ENCODE measurements at places on chromosomes 1 and 21. TPM values are rescaled to one million over a fixed set of nuclear protein-coding genes. Genes with fewer than 3 reads are reported as not detected.

The LCE3E gene
- not detected for polyA plus RNA-seq

The KLF17 gene
- polyA plus RNA-seq = not detected

The SPAG17 gene
- polyA plus RNA-seq = not detected

The FAM163A gene
- polyA plus RNA-seq = 0.07 TPM

The CRYAA gene
- 0.57 TPM for polyA plus RNA-seq

DNA sequence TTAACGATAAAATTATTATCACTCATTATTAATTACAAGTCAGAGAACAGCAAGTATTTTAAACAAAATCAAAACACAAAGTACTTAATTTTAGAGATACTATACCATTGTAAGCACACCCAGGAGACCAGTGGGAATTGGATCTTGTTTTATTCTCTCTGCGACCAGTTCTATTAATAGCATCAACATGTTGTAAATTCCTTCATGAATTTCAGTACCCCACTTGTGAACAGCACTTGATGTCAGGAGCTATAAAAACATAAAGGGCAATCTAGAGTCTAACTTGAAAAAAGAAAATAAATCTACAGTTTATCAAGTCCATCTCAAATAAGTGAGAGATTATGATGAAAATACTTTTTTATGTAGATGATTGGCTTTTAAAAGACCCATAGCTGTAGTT lies 42.9 kb downstream of the USP24 start:
- no peaks in the 10 kb centered on the region for H3K4me1 ChIP-seq
- H3K36me3 ChIP-seq = peaks cover 16% of the 10 kb centered on the region
- no peak overlapping the region for H3K4me3 ChIP-seq

- DNase-seq = no peak
- H3K27ac ChIP-seq = peak overlapping the region; percentile 75
- no peaks in the 10 kb centered on the region for H3K27me3 ChIP-seq
- H3K4me1 ChIP-seq = peaks cover 55% of the 10 kb centered on the region
- H3K36me3 ChIP-seq = no peaks in the 10 kb centered on the region
- no peak overlapping the region for H3K4me3 ChIP-seq
Measured at GRCh38 chr1:36248250-36248894, 24.1 kb downstream of the THRAP3 start.

DNA sequence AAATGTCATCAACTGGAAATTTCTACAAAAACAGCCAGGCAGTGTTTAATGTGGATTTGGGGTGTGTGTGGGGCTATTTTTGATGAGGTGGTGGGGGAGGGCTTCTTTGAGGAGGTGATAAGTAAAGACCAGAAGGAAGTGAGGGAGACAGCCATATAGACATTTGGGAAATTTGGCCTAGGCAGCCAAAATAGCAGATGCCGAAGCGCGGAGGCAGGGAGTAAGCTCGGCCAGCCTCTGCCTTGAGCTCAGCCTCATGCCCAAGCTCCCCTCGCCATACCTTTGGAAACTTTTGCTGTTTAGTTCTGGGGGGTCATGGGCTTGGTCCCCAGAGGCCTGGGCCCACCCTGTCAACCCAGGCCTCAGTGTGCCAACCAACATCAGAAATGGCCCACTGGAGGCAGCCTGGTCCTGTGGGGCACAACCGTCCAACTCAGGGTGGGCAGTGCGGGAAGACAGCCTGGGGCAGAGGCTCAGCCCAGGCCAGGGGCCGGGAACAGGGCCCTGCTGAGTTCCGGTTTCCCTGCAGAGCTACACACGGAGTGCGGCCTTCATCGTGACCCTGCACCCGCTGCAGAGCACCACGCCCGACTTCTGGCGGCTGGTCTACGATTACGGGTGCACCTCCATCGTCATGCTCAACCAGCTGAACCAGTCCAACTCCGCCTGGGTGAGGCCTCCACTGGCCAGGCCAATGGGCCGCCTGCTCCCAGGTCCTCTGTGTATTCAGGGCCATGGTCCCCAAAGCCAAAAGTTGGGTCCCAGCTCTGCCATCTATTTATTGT lies 84.0 kb downstream of the PTPRU start:
- peaks cover 2% of the 10 kb centered on the region for H3K36me3 ChIP-seq
- H3K27ac ChIP-seq = no peak overlapping the region
- no peaks in the 10 kb centered on the region for H3K4me1 ChIP-seq
- H3K27me3 ChIP-seq = no peaks in the 10 kb centered on the region
- no peak for DNase-seq
